GM23248 (cell line): ENCODE measurements at places on chromosomes 1 and 21. TPM values are rescaled to one million over a fixed set of nuclear protein-coding genes. Genes with fewer than 3 reads are reported as not detected.

DNA sequence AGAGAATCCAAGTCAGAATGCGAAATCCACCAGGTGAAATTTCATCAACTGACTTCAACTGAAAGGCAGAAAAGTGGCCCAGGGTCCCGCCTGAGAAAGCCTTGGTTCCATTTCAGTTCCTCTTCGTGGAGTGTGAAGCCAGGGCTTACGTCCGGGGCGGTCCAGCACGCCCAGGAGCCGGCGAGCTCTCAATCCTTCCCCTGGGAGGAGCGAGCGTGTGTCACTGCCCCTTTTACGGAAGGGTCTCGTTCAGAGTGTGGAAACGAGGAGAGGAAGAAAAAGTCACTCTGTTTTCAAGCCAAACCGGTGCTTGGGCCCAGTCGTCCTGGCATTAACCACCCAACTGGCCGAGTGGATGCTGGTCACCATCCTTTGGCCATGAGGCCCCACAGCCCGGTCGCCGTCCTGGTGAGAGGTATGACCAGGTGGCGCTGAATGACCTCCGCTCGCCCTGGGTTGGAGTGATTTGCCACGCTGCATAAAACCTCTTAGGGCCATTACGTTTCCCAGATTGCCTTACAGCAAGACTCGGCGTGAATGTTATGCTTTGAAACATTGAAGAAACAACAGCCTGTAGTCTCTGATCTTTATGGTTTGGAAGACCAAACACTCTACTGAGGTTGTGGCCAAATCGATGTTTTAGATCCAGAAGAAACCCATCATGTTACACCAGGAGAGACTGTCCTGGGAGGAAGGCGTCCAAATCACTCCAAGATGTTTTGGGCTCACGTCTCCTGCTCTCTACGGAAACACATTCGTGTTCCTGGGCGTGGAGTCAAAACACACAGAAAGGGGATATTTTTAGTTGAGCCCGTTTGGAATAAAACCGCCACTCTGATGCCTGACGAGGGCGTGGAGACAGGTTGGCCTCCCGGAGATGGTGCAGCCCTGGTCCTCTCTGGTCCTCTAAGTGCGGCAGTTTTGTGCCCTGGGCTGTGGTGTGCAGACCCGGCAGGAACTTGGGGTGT is 93.6 kb upstream of the ACTRT2 start:
- H3K27me3 ChIP-seq: no peaks in the 10 kb centered on the region
- H3K27ac ChIP-seq: no peak overlapping the region
- no peak overlapping the region for H3K4me3 ChIP-seq
- no peaks in the 10 kb centered on the region for H3K36me3 ChIP-seq

DNA sequence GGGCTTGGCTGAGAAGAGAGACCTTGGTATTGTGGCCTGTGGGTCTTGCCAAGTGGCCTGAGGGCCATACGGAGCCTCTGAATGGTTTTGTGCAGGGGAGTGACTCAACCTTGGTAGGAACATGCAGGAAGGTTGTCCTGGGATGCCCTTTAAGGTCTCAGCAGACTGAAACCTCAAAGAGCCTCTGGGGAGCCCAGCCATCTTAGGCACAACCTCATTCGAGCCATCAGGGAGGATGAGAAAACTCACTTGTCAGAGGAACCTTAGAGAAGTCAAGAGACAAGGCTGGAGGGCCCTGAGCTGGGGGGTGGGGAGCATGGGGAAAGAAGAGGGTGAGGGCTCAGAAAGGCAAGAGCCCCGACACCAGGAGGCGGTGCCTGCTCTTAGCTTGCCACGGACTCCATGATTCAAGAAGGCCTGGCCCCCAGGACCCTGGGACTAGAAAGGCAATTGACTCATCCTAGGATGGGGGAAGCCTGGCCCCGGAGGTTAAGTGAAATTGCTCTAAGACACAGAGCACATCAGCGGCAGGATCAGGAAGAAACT is 13.0 kb downstream of the IFI6 start:
- peak overlapping the region; percentile 64 for H3K4me3 ChIP-seq
- DNase-seq: peak; percentile 97
- H3K27me3 ChIP-seq: no peaks in the 10 kb centered on the region
- H3K36me3 ChIP-seq: no peaks in the 10 kb centered on the region
- H3K27ac ChIP-seq: peak overlapping the region; percentile 99

Gene HPDL
- 1.2 and 1.4 TPM in 2 replicates for polyA plus RNA-seq

DNA sequence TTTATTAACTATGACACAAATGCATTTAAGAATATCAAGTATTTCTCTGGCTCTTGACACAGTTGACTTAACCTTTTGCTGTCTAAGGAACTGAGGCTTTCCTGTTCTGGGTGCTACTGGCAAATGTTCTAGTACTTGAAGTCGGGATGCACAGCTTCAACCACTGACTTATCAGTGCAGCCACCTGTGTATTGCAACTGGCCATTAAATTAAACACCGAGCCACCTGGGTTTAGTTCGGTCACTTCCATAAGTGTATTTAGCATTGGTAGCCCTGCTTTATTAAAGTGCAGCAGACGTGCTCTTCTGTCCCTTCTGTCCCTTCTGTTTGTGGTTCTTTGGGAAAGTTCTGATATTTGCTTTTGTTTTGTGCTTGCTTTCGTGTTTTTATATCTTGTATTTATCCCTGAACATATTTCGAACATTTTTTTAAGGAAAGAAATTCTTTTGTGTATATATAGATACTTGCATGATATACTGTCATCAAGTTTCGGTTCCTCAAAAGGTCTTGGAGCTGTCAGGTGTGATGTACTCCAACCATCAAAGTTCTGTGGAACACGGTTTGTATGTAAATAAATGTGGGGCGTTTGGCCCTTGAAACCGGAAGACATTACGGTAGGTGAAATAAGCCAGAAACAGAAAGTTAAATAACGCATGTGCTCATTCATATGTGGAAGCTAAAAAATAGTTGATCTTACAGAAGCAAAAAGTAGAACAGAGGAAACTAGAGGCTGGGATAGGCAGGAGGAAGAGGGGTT is 297.9 kb upstream of the GREM2 start:
- no peak overlapping the region for H3K27ac ChIP-seq
- no peak for DNase-seq
- no peaks in the 10 kb centered on the region for H3K36me3 ChIP-seq
- H3K4me1 ChIP-seq: no peaks in the 10 kb centered on the region
- H3K4me3 ChIP-seq: no peak overlapping the region

DNA sequence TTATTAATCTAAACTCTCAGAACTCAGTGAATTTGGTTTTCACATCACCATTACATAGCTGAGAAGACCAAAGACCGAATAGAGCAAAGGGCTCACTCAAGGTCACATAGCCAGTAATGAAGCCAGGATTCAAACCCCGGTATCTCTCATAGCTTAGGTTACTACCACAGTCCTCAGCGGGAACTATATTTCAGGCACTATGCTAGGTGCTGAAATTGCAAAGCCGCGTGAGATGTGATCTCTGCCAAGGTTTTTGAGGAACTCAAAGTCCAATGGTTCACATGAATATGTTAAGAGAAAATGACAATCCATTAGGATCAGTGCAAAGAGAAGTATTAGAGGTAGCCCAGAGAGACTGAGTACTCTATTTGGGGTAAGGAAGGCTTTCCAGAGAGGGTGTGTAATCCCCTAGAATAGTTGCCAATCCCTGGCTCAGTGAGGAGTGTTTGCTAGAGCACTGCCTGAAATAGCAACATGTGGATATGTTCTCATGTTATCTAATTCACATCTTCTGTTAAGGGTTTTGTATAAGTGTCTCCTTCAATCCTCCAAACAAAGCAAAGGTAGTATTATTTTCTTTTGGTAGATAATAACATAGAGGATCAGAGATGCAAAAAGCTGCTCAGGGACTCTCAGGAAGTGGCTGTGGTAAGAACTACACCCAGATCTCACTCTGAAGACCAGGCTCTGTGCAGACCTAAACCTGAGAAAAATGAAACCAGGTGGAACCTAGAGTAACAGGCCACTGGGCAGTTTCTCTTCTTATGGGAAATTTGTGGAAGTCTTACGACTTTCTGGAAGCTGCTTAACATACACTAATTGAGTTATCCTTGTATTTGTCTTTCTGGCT is 93.1 kb upstream of the C8B start:
- peaks cover 10% of the 10 kb centered on the region; the same call in 1 of the 2 replicates for H3K4me1 ChIP-seq
- H3K27me3 ChIP-seq: no peaks in the 10 kb centered on the region
- no peaks in the 10 kb centered on the region for H3K36me3 ChIP-seq
- no peak overlapping the region for H3K27ac ChIP-seq

- H3K27ac ChIP-seq: no peak overlapping the region
- no peaks in the 10 kb centered on the region for H3K36me3 ChIP-seq
- DNase-seq: peak; percentile 32
- H3K4me3 ChIP-seq: no peak overlapping the region
- no peaks in the 10 kb centered on the region for H3K4me1 ChIP-seq
- H3K27me3 ChIP-seq: no peaks in the 10 kb centered on the region
Measured at GRCh38 chr1:156025876-156026275, 5.1 kb upstream of the SSR2 start.

DNA sequence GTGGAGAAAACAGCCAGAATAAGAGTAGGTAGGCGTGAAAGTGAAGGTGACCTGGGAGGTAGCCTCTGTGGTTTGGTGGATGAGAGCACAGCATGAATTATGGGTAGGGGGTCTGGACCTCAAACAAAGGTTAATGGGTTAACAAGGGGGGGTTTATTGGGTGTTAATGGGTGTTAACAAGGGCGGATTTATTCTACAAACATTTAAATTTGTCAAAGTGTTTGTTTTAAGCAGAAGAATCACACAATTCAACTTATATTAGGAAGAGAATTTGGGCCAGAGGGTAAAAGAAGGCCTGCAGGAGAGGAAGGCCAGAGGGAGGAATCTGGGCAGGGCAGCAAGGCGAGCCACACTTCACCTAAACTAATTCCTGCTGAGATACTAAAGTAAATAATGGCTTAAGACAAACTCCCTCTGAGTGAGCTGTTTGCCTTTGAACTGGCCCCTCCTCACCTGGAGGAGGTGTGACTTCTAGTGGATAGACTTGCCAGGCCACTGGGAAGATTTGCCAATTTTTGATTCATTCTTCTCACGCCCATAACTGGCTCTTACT is 191.7 kb downstream of the GIPC2 start:
- H3K27ac ChIP-seq: no peak overlapping the region
- no peak for DNase-seq
- H3K36me3 ChIP-seq: no peaks in the 10 kb centered on the region
- H3K4me1 ChIP-seq: 0 out of 2 replicates have a peak, but pooled peaks cover 7% of the 10 kb centered on the region
- no peak overlapping the region for H3K4me3 ChIP-seq

Gene C1orf116
- polyA plus RNA-seq: not detected in 2 replicates

- H3K27ac ChIP-seq: no peak overlapping the region
- H3K4me1 ChIP-seq: no peaks in the 10 kb centered on the region
- H3K4me3 ChIP-seq: no peak overlapping the region
- no peak for DNase-seq
- no peaks in the 10 kb centered on the region for H3K36me3 ChIP-seq
Measured at GRCh38 chr21:42122808-42123207, 51.7 kb downstream of the UMODL1 start.

- no peak overlapping the region for H3K4me3 ChIP-seq
- no peaks in the 10 kb centered on the region for H3K36me3 ChIP-seq
- H3K4me1 ChIP-seq: no peaks in the 10 kb centered on the region
- peaks cover 5% of the 10 kb centered on the region; the same call in 1 of the 2 replicates for H3K27me3 ChIP-seq
- DNase-seq: no peak
Measured at GRCh38 chr1:22281521-22282363, 138.8 kb upstream of the WNT4 start.

- no peak overlapping the region for H3K27ac ChIP-seq
- no peaks in the 10 kb centered on the region for H3K36me3 ChIP-seq
- DNase-seq: no peak
- no peaks in the 10 kb centered on the region for H3K27me3 ChIP-seq
- H3K4me3 ChIP-seq: no peak overlapping the region
- peaks cover 13% of the 10 kb centered on the region for H3K4me1 ChIP-seq
Measured at GRCh38 chr1:207744000-207744534, 7.8 kb upstream of the CD46 start.

Gene CTNNBIP1
- polyA plus RNA-seq: 21.8 and 22.2 TPM in 2 replicates

DNA sequence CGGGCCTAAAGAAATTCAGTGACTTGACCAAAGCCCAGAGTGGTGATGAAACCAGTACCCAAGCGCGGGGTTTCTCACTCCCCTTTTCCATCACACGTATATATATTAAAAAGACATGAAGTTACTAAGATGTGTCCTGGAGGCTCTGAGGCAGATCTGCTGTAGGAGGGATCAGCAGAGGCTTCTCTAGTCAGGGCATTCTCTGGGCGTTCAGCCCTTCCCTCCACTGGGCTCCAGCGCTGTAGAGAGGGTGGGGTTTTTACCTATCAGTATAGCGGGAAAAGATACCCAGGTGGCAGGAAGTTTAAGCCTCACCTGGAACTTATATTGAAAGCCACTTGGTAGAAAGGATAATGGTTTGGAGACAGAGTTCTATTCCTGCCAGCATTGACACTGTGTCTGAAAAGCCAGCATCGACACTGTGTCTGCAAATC is 862 bp upstream of the PLEKHO1 start:
- H3K4me3 ChIP-seq: peak overlapping the region; percentile 95
- H3K27ac ChIP-seq: peak overlapping the region; percentile 84
